A549 treated with AZD2906 at 1 μM for 4 hours (cell line): ENCODE measurements at places on chromosomes 4 and X. TPM values are rescaled to one million over a fixed set of nuclear protein-coding genes. Genes with fewer than 3 reads are reported as not detected.

Gene PNMA3
- 0.17 to 0.38 TPM (median 0.22 TPM) in 5 replicates for total RNA-seq

Gene EXOC1L
- not detected in 5 replicates for total RNA-seq

Gene COL4A5
- total RNA-seq, result 10.3 to 13.9 TPM (median 11.6 TPM) in 5 replicates

Gene TTC29
- total RNA-seq, result not detected in 5 replicates

Gene USP17L28
- total RNA-seq, result not detected in 5 replicates

Gene SGMS2
- 19.8 to 28.5 TPM (median 27.1 TPM) in 5 replicates for total RNA-seq

Gene HMGN5
- total RNA-seq, result 1.4 to 3.5 TPM (median 2.3 TPM) in 5 replicates

Gene ZNF630
- 0.15 to 0.37 TPM (median 0.21 TPM) in 5 replicates for total RNA-seq

Gene FAM149A
- 1.2 to 1.8 TPM (median 1.4 TPM) in 5 replicates for total RNA-seq
